ENCODE measurements at places on chromosomes 7 and 10.

DNA sequence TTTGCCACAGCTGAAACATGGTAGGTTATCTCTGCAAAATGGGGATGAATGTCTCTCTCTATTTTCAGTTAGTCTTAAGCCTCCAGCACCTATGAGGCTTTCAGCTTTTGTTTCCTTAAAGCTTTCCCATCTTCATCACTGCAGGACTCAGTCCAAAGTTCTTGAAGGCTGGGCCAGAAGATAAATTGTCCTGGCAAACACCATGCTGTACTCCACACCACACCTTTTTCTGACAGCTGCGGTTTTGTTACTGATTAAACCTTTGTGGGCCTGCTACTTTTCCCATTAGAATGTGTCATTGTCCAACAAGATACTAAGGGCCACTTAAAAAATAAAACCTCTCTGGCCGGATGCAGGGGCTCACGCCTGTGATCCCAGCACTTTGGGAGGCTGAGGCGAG, 87.2 kb upstream of the A1CF start:
- DNase-seq = no peak

DNA sequence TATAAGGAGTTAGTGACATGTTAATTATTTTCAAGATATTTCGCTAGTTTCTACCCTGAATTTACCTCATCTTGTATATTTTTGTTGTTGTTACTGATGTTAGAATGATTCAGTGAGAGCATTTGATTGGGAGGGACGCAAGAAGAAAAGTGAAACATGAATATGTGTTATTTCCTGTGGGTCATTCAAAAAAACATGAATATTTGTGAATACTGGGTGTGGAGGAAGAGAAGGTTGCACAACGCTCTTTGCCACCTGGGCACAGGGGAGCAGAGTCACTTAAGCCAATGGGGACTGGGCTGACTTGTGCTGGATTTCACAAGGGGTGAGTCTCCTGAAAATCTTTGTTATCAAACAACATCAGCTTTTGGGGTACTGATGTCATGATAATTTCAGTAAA, 39.5 kb downstream of the AGK start:
- DNase-seq = no peak

- DNase-seq = no peak
Observed at GRCh38 chr7:6497637-6497905, 49.8 kb upstream of the DAGLB start.

- DNase-seq = peak; percentile 14
Observed at GRCh38 chr7:128427289-128427891, 17.6 kb upstream of the IMPDH1 start.

GRCh38 chr7:133789974-133790373, 337.2 kb upstream of the LRGUK start:
- DNase-seq = no peak

DNA sequence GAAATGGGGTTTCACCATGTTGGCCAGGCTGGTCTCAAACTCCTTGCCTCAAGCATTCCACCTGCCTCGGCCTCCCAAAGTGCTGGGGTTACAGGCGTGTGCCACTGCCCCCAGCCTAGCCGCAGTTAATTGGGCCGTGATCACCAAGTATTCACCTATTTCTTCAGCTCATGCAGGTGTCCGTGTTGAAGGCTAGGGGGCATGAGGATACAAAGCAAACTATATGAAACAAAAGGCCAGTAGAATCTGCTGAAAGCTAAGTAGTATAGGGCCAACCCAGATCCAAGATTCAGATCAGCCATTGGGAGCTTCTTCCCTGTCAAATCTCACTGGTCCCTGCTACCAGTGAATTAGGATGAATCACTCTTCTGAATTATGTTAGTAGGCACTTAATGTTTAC, 73.4 kb downstream of the LRRC4 start:
- no peak for DNase-seq

- no peak for DNase-seq
Observed at GRCh38 chr7:104990983-104991382, 23.0 kb upstream of the KMT2E start.

GRCh38 chr10:14024329-14025202, 306.2 kb downstream of the FRMD4A start:
- DNase-seq = no peak

All from activated gamma-delta T cell treated with Interleukin-2 at 50 U/mL for 16 hours (primary cell).